ENCODE measurements at places on chromosomes 7 and 10.

GRCh38 chr7:24406053-24406788 is 122.2 kb downstream of the NPY start:
- no peak for DNase-seq

DNA sequence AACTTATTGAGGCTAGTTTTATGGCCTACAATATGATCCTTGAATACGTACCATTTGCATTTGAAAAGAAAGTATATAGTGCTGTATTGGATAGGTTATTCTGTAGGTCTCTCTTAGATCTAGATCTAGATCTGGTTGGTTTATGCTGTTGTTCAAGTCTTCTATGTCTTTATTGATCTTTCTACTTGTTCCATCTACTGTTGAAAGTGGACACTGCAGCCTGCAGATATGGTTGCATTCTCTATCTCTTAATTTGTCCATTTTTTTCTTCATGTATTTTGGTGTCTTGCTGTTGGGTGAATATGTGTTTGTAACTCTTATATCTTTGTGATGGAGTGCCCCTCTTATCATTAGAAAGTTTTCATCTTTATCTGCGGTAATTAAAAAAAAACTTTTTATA is 139.4 kb upstream of the PCDH15 start:
- no peak for DNase-seq

GRCh38 chr10:79336276-79336675 is 11.0 kb upstream of the PPIF start:
- no peak for DNase-seq

DNA sequence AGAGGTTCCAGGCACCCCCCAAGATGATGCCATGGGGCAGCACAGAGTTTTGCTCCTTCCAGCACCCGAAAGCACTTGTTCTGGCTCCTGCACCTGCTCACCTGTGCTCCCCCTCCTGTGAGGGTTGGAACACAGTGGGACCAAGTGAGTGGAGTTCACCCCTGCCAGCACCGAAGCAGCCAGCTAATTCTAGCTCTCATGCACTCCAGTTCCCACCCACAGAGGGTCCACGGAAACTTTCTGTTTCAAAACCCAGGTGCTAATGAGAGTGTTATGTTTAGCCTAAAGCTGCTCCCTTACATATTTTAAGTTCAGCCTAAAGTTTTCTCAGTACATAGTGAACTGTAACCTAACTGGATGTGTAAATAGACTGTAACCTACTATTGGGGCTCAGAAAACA is 42.6 kb upstream of the SLC35G1 start:
- DNase-seq = no peak

DNA sequence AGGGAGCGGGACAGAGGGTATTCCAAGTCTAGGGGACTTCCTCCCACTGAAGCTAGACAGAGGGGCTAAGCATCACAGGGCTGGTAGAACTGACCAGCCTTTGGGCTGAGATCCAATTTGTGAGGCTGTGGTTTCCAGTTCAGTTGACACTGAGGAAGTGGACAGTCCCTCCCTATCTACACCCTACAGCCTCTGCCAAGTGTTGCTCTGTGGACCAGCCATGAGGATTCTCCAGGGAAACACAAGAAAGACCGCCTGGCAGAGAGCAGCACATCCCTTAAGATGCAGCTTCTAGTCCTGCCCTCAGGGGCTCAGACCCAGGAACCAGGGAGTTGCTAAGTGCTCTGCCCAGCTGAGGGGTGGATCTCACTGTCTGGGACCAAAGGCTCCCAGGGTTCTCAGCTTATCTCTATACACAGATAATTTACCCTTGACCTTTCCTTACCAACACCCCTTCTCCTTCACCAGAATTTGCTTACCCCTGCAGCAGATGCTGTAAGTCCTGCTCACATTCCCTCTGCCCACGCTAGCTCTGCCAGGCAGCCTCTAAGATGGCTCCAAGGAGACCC is 252.0 kb downstream of the SKIDA1 start:
- DNase-seq = no peak

DNA sequence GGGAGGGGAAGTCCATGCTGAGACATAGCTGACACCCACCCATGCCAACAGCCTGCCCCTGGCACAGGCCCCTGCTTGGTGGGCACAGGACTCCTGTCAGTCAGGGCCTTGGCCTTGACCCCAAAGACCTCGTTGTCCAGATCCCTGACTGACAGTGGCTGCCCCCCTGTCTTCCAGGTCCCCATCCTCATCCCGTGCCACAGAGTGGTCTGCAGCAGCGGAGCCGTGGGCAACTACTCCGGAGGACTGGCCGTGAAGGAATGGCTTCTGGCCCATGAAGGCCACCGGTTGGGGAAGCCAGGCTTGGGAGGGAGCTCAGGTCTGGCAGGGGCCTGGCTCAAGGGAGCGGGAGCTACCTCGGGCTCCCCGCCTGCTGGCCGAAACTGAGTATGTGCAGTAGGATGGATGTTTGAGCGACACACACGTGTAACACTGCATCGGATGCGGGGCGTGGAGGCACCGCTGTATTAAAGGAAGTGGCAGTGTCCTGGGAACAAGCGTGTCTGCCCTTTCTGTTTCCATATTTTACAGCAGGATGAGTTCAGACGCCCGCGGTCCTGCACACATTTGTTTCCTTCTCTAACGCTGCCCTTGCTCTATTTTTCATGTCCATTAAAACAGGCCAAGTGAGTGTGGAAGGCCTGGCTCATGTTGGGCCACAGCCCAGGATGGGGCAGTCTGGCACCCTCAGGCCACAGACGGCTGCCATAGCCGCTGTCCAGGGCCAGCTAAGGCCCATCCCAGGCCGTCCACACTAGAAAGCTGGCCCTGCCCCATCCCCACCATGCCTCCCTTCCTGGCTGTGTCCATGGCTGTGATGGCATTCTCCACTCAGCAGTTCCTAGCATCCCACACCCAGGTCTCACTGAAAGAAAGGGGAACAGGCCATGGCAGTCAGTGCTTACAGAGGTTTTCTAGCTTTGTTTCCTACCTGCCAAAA is 197.2 kb downstream of the EBF3 start:
- no peak for DNase-seq

GRCh38 chr10:113921561-113922370 is 67.3 kb downstream of the NHLRC2 start:
- no peak for DNase-seq

DNA sequence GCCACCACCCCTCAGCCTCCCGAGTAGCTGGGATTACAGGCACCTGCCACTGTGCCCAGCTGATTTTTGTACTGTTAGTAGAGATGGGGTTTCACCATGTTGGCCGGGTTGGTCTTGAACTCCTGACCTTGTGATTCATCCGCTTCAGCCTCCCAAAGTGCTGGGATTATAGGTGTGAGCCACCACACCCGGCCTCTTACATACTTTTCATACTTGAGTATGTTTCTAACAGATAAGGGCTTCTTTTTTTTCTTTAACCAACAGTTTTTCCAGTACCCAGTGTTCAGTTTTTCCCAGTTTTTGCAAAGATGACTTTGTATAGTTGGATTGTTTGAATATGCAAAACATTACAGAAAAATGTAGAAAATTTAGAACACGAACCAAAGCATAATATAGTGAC is 7.7 kb downstream of the EIF4H start:
- no peak for DNase-seq

DNA sequence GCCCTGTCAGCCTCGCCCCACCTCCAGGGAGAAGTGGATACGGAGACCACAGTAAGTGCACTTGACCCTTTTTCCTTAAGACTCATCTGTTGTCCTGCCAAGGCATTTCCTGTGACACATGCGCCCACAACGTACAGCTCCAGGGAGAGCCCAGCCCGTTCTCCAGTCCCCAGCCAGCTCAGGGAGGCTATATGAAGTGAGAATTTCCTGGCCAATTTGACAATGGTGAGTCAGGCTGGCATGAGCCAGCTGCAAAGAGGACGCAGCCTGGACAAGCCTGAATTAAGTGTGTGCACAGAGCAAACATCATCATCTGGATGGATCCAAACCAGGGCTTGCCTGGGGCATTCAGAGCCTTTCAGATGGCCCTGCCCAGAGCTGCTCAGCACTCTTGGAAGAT is 244.8 kb downstream of the KCNMA1 start:
- no peak for DNase-seq

DNA sequence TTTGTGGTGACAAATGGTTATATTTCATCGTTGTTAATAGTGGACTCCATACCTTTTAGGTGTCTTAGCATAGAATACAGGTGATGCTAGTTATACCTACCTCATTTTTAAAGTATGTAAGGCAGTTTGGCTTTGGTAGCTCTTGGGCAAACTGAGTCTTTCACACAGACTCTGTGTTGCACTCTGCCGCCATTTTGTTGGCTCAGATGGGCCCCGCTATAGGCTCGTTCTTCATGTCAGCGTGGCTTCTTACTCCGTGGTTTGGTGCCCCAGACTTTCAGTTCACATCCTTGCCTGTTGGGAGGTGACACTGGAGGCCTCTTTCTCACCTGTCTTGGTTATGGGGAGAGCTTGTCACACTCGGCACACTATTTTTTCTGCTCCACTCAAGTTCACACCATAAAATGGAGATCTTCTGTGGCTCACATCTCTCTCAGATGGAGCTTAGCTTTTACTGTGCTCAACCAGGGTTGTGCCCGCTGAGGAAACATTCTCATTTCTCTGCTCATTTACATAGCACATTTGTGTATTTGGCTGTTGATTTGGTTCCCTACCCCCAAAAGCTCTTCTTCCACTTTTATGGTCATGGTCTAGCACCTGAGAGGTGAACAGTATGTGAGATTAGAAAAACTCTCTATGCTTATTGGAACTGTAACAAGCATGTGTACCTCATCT is 178.5 kb downstream of the ARID5B start:
- DNase-seq = no peak

DNA sequence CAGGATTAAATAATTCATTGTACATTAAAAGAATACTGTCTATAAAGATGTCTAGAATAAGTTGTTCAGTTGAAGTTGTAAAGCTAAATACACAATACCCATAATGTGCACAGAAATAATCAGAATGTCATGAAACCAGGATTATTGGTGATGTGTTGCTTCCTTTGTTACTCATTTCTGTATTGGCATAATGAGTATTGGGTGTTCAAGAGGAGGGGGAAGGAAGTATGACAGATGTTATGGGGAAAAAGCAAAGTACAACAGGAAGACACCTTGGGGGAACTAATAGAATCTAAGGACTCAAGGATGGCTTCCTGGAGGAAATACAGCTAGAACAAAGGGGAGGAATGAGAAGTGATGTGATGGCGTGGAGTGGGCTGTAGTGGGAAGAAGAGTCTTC is 15.0 kb downstream of the ANKRD1 start:
- no peak for DNase-seq

DNA sequence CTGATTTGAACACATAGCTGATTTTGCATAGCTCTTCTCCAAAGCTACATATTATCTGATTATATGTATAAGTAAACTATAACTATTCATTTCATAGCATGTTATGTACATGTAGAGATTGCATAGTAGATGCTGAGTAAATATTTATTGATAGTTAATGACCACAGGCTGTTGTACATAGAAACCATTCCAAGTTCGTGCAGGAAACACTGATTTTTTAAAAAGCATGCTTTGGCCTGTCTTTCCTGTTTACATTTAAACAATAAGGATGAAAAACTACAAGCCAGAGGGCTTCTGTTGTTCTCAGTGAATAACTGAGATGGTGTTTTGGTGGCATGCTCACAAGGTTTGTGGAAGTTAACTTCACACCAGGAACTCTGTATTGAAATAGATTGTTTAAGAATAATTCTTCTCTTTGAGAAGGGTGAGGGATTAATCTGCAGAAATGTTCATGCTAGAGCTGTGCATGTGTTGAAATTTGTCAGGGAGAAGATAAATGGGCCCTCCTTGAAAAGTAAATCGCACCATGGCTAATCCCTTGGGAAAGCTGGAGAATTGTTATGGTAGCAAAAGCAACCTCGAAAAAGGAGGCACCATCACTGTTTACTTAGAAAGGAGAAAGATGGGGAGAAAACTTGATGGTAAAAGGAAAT is 120.2 kb upstream of the SP8 start:
- no peak for DNase-seq

DNA sequence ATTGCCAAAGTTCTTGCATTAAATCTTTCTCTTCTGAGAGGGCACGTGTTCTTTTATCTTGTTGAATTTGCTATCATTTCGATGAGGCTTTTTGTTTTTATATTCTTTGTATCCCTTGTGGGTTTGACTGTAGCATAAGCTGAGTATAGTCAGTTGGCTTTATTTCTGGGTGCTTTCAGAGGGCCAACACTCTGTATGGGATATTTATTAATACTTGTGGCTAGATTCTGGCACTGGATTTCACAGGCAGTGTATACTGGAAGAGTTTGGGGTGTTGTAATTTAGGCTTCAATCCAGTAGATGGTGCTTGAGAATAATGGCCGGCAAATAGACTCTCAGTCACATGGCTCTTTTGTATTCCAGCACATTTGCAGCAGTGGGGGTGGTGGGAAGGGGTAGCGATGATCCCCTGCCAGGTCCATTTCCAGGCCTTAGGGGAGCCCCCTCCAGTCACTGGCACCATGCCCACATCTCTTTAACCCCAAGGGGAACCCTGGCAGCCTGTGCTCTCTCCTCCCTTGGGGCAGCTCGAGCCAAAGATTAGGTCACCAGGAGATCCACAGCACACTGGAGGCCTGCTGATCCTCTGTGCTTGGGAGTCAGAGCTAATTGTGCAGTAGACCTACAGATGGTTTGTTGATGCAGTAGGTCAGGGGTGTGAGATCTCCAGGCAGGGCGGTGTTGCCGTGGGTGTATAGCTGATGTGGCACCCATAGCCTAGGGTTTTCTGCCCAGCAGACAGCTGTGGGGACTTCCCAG is 81.8 kb downstream of the PTPN20 start:
- no peak for DNase-seq

DNA sequence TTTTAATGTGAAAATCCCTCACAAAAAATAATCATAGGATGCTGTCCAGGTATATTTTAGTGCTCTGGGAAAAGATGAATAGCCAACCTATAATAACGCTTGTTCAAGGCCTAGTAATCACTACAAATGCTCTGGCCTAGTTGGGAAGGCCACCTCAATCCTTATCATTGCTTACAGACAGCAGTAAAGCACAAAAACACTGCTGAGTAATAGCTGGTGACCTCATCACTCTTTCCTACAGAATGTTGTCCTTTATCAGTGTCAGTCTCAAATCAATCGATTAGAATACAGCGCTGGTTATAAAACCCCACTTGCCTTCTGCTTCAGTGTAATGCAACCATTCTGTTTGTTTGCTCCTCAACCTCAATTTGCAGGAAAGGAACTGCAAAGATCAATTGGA is 72.6 kb upstream of the STEAP1 start:
- no peak for DNase-seq

DNA sequence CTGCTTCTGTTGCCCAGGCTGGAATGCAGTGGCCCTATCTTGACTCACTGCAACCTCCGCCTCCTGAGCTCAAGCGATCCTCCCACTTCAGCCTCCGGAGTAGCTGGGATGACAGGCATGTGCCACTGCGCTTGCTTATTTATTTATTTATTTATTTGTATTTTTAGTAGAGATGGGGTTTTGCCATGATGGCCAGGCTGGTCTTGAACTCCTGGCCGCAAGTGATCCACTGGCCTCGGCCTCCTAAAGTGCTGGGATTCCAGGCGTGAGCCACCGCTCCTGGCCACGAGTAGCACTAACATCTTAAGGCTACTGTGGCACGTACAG is 70.9 kb downstream of the CARD11 start:
- no peak for DNase-seq

- no peak for DNase-seq
Measured at GRCh38 chr7:26372704-26373103, 81.0 kb downstream of the SNX10 start.

GRCh38 chr10:33967606-33968120 is 633.2 kb upstream of the NRP1 start:
- no peak for DNase-seq
